ENCODE measurements at places on chromosomes 3 and 15.

GRCh38 chr3:152229692-152230091 is 39.0 kb upstream of the MBNL1 start:
- no peak overlapping the region for H3K4me3 ChIP-seq
- H3K4me1 ChIP-seq, result peaks cover 7% of the 10 kb centered on the region
- H3K27me3 ChIP-seq, result no peaks in the 10 kb centered on the region
- H3K27ac ChIP-seq, result no peak overlapping the region
- H3K36me3 ChIP-seq, result no peaks in the 10 kb centered on the region

DNA sequence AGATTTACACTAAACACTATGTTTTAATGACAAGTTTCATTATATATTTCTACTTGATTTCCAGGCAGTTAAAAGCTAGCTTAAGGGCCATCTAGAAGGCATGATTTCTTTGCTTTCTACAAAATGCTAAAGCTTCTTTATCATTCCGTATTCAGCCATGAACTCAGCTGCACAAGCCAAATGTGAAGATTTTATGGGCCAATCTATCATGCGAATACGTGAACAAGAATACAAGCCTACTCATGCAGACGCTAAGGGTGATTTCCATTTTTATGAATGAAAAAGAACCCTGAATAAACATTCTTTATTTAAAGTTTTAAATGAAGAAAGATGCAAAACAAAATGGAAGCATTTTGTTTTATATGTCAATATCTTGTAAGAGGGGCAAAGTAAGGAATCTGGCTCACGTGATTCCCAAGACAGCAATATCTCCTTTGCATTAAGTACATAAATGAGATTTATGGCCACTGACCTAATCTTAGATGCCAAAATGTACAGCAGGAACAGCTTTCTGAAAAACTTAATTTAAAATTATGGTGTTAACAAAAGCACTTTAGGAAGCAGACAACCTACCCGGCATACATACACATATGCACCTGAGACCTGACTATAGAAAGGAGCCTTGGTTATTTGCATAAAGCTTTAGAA is 215.8 kb downstream of the DPH6 start:
- no peak for DNase-seq
- no peak overlapping the region for H3K4me3 ChIP-seq
- H3K4me1 ChIP-seq, result no peaks in the 10 kb centered on the region
- H3K27me3 ChIP-seq, result no peaks in the 10 kb centered on the region
- no peaks in the 10 kb centered on the region for H3K36me3 ChIP-seq

- H3K27me3 ChIP-seq, result no peaks in the 10 kb centered on the region
- no peak for DNase-seq
- H3K27ac ChIP-seq, result no peak overlapping the region
- no peak overlapping the region for H3K4me3 ChIP-seq
- H3K4me1 ChIP-seq, result no peaks in the 10 kb centered on the region
Observed at GRCh38 chr3:119604878-119605277, 7.2 kb downstream of the PLA1A start.

DNA sequence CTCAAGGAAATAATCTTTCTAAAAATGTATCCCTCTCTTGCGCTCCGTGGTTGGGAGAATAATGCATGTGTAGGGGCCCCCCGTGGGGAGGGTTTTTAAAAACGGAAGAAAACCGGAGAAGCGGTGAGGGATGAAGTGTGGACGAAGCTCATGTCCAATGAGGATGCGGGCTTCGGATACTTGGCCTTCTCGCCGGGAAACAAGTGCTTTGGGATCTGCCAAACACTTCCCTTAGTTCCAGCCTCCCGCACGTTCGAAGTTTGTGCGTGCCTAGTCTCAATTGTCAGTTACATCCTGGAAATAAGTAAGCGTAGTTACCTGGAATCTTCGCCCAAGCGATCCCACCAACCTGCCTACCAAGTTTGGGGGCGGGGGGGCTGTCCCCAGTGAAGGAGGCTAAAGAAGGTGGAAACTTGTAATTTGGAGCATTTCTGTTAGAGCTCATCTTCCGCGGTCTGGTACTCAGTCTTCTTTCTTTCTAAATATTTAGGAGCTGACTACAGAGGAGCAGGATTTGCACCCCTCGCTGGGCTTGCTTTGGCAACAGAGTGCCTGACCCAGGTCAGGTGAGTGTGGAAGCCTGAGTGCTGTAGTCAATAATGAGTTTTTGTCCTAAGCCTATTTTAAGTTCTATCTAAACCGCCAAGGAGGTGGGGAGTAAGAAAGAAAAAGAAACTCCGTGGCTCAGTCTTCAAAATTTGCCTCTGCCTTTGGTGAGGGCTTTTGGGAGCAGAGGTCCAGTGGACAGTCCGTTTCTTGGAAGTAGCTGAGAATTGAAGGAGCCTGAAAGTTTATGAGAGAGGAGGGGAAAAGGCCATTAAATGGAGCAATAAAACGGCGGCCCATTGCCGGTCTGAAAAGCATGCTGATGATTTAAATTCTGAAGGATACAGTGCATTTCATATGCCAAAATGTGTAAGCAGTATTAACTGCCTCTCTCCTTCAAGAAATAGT is 1.1 kb downstream of the ITPR1 start:
- peaks cover 22% of the 10 kb centered on the region for H3K4me1 ChIP-seq
- peak overlapping the region; percentile 89 for H3K4me3 ChIP-seq
- no peak for DNase-seq
- H3K27ac ChIP-seq, result no peak overlapping the region
- no peaks in the 10 kb centered on the region for H3K36me3 ChIP-seq

DNA sequence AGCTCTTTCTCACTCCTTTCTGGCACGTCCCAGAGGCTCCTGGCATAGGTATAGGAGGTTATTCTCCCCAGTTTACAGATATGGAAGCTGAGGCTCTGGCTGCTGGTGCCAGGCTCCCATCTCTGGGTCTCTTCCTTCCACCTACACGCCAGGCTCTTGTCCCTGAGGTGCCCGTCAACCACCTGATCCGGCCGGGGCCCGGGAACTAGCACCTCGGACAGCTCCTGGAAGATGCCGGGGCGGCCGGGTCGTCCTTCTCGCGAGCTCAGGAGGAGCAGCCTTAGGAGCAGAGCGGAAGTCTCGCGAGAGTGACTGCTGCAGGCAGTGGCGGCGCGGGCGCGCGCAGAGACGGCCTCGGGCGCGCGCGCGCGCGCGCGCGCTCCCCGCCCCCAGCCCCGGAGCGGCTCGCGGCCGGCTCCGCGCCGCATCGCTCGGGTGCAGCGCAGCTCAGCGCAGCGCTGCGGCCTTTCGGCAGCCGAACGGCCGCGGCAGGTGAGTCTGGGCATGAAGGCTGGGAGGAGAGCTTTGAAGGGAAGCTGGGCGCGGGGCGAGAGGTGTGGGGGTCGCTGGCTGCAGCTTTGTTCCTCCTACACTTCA is at the start of gene SCAMP5:
TSS of gene SCAMP5 (plus strand) at position 382 of the 597 bp plus-strand sequence. CDS start 16,277 bp downstream, outside the sequence.
- peak within 1 kb of the TSS; percentile 69 for H3K4me3 ChIP-seq
- peak; percentile 94 for DNase-seq
- H3K36me3 ChIP-seq, result no peaks in the 10 kb centered on the region
- H3K27me3 ChIP-seq, result peaks cover 15% of the 10 kb centered on the region
- peaks cover 15% of the 10 kb centered on the region for H3K4me1 ChIP-seq

DNA sequence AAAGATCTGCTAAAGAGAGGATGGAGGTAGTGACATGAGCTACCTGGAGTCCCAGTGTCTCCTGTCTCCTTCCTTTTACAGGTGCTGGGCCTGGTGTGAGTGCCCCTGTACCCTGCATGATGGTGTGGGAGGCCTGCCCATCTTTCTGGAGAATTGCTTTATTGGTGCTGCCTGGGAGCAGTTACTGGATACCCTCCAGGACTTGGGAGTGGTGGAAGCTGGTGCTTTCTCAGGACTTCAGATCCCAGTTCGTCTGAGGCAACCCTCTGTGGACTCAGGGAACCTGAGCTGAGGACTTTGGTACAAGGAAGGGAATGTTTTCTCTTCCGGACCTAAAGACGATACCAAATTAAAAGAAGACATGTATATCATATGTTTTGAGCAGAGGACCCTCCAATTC is 18.3 kb upstream of the NUDT16 start:
- no peaks in the 10 kb centered on the region for H3K27me3 ChIP-seq
- H3K4me3 ChIP-seq, result no peak overlapping the region
- no peak for DNase-seq
- no peak overlapping the region for H3K27ac ChIP-seq
- no peaks in the 10 kb centered on the region for H3K36me3 ChIP-seq

Measured in suprapubic skin (tissue), 4 donors.